ENCODE measurements at places on chromosomes 11 and 22. TPM values are rescaled to one million over a fixed set of nuclear protein-coding genes. Genes with fewer than 3 reads are reported as not detected.

DNA sequence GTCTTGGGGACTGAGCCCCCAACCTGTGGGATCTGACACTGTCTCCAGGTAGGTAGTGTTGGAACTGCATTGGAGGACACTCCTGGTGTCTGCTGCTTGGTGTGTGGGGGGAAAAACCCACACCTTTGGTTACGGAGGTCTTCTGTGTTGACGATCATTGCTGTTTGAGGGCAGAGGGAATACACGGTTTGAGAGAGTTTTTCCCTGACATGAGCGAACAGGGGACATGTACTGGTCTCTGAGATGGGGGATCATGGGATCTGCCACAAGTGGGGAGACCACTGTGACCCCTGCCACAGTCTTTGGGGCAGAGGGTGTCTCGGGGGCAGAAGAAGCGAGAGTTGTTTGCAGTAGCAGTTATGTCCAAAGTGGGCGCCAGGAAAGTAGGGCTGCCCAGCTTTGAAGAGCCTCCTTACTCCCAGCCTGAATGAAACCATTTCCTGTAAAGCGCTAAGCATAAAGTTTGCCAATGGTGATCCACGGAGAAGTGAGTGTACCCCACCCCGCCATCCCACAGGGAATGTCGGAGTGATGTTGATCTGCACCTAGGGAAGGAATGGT lies 5.4 kb upstream of the SAA2 start:
- DNase-seq: no peak

CSTF3 gene
- total RNA-seq: 22.1 TPM

GRCh38 chr22:28514321-28514821 lies 165.3 kb downstream of the TTC28 start:
- no peak for DNase-seq

SPON1 gene
- total RNA-seq: 80.2 TPM

DNA sequence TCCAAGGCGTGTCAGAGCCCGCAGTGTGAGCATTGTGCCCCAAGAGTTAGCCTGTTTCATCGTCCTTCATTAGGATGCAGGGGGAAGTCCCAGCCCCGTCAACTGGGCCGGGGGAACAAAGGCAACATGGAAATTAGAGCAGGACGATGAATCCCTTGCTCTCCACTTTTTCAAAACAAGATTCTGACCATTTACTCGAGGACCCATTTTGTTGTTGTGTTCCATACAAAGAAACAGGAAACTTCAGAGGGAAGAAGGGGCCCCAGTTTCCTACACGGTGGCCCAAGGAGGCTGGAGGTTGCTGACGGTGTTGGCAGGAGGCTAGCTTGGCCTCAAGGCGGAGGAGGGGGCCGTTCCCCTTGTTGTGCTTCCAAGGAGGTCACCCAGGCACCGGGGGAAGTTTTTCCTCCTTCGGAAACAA lies 44.0 kb upstream of the SLC1A2 start:
- DNase-seq: no peak

- DNase-seq: no peak
Observed at GRCh38 chr11:130121445-130121978, 38.1 kb upstream of the ST14 start.

- DNase-seq: no peak
Observed at GRCh38 chr22:35727436-35727835, 9.8 kb downstream of the APOL5 start.

- DNase-seq: no peak
Observed at GRCh38 chr11:9609002-9609759, 35.7 kb downstream of the WEE1 start.

SYT9 gene
- 0.13 TPM for total RNA-seq

PAMR1 gene
- 7.0 TPM for total RNA-seq

DNA sequence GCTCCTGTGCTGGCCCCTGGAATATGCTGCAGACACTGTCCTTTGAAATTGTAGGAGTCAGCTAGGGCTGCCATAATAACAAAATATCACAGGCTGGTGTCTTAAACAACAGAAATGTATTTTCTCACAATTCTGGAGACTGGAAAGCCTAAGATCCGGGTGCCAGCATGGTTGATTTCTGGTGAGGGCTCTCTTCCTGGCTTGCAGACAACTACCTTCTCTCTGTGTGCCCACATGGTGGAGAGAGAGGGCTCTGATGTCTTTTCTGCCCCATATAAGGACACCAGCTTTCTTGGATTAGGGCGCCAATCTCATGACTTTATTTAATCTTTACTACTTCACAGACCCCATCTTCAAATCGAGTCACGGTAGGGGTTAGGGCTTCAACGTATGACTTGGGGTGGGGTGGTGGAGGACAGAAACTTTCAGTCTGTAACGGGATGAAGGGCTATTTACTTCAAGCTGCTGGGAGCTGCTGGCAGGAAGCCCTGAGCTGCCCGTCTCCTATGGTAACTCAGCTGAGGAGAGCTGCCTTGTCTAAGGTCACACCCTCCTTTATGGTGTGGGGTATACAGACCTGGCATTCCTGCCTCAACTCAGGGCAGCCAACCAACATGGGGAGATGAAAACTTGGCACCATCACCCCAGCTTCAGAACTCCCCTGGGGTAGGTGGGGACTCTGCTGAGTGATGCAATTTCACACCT lies 142.9 kb upstream of the ZBED5 start:
- no peak for DNase-seq

MSANTD2 gene
- 27.1 TPM for total RNA-seq

OR51I1 gene
- total RNA-seq: not detected

DNA sequence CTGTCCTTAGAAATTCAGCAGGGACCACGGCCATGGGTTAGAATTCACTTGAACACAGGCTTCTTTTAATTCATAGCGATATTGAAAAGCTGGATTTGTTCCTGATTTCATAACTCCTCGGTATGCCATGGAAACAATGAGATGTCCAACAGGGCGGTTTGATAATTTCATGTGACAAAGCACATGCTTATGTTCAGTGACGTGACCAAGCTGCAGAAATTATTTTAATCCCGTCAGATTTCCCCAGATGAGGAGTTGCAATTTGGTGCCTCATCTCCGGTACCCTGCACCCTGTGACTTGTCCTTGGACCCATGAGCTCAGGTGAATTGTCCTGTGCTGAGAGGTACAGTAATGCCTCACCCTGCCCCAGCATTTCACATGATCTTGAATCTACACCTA lies 81.7 kb downstream of the C11orf91 start:
- DNase-seq: no peak

- DNase-seq: no peak
Observed at GRCh38 chr11:95228081-95228749, 2.8 kb downstream of the SESN3 start.

WBP2NL gene
- 0.95 TPM for total RNA-seq
